ENCODE measurements at places on chromosomes 13 and 19.

GRCh38 chr13:48831248-48831647 lies 144.5 kb upstream of the FNDC3A start:
- no peak for DNase-seq

- no peak for DNase-seq
Observed at GRCh38 chr13:79282976-79283375, 123.1 kb downstream of the RBM26 start.

GRCh38 chr13:34467450-34468083 lies 474.5 kb upstream of the NBEA start:
- DNase-seq, result no peak

- no peak for DNase-seq
Observed at GRCh38 chr19:5150902-5151741, 182.2 kb downstream of the KDM4B start.

DNA sequence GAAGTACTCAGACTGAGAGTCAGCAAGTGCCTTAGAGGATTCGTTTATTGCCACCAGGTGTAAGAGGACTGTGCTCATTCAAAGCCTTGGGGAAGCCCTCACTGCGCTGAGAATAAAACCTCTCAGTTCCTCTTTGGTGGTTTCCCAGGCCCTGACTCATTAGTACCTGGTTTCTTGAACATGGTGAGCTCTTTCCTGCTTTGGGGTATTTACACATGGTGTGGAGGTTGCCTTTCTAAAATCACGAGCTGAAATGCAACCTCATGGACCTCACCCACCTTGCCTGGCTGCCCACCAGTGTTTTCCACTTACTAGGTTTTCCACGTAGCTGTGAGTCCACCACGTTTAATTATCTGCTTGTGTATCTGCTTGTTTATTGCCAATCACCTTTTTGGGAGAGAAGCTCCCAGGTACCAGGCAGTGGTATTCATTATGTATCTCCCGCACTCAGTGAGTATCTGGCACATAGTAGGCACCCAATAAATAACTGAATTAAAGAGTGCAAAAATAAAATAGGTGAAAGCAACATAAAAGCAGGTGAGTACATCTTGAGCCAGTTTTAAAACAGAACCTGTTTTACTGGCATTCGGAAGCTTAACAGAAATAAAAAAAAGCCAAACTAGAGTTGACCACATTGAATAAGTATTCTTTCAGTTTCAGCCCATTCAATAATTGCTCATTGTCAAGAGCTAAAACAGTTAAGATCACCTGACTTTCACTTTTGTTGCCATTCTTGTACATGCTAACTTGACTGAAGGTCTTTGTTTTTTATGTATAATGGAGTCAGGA lies 533.0 kb downstream of the MYO16 start:
- no peak for DNase-seq

- peak; percentile 11 for DNase-seq
Observed at GRCh38 chr13:51849145-51850101, 4.4 kb upstream of the TMEM272 start.

GRCh38 chr19:20318616-20319015 lies 151.6 kb downstream of the ZNF486 start:
- DNase-seq, result no peak

DNA sequence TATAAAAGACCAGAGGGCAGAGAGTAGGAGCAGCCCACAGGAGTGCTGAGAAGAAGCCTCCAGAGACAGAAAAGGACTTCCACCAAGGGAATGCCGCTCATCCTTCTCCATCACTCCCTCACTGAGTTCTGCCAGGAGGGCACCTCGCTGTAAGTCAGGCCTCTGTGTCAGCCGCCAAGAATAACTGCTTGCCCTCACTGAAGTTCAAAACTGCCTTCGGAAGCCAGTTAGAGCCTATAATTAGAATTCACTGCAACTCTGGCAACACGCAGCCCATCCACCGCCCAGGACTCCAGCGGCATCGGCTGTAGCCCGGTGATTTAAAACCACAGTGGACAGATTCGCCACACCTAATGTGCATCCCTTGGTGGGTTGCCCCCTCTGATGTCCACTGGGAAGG lies 281.8 kb upstream of the ZNF507 start:
- DNase-seq, result no peak

DNA sequence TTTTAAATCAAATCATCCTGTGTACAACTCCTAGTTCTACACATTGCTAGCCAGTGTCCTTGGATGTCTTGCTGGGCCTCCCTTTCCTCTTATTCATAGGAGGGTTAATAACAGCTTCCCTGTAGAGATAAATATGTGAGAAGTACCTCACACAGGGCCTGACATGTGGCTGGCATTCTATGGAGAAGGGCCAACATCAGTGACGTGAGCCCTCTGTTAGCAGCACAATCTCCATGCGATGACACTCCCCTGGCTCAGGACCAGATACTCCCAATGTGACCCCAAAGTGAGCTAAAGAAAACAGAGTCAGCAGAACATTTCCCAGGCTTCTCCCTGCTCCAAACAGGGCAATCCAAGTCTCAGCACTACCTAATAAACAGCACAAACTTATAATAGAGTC lies 818.4 kb downstream of the DIAPH3 start:
- DNase-seq, result no peak

DNA sequence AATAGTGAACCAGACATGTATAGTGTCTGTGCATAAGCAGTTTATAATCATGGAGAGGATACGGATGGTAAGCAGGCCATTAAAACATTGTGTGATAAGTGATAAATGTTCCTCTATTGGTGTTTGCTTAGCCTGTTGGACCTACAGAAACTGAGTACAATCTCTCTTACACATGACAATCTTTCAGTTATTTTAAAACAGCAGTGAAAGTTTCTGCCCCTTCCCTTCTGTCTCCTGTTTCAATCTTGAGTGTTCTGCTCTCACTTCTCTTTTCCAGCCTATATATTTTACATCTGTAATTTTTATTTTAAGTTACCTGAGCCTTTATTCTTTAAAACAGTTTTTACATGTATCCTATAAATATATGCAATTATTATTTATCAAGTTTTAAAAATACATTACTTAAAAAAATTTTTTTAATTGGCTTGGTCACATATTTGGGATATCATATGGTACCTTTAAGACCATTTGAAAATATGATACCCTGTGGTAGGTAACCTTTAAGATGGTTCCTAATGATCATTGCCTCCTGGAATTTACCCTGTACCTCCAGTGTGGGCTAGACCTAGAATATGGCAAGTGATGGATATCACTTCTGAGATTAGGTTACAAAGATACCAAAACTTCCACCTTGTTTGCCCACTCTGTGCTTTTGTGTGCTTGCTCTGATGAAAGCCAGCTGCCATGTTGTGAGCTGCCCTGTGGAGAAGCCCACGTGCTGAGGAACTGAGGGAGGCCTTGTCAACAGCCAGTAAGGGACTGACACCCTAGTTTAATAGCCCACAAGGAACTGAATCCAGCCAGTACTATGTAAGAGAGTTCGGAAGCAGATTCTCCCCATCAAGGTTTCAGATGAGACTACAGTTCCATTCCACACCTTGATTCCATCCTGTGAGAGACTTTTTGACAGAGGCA lies 99.3 kb downstream of the DHRS12 start:
- DNase-seq, result no peak

DNA sequence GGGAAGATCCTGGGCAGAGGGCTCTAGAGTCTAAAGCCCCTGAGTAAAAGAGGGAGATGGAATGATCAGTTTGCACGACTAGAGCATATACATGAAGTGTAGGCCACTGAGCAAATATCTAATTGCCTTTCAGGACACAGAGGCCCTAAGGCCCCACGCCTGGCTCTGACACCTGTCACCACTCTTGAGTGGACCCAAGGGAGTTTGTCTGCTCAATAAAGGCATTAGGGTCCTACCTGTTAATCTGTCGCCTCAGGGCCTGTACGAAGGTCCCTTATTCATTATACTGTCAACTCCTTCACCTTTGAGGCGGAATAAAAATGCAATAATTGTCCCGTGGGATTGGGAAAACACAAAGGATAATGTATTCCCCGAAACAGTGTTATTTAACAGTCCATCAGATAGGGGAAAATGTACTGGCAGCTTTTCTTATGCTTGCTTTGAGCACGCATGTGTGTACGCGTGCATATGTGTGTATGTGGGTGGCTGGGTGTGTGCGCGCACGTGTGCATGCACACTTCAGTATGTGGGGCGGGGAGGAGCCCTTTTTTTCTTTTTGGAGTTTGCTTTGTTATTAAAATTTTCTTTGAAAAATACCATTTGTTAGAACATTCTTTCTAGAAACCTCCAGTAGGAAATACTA lies 161.8 kb upstream of the SERP2 start:
- DNase-seq, result no peak

- DNase-seq, result no peak
Observed at GRCh38 chr13:50509771-50510441, 333.6 kb downstream of the DLEU7 start.

DNA sequence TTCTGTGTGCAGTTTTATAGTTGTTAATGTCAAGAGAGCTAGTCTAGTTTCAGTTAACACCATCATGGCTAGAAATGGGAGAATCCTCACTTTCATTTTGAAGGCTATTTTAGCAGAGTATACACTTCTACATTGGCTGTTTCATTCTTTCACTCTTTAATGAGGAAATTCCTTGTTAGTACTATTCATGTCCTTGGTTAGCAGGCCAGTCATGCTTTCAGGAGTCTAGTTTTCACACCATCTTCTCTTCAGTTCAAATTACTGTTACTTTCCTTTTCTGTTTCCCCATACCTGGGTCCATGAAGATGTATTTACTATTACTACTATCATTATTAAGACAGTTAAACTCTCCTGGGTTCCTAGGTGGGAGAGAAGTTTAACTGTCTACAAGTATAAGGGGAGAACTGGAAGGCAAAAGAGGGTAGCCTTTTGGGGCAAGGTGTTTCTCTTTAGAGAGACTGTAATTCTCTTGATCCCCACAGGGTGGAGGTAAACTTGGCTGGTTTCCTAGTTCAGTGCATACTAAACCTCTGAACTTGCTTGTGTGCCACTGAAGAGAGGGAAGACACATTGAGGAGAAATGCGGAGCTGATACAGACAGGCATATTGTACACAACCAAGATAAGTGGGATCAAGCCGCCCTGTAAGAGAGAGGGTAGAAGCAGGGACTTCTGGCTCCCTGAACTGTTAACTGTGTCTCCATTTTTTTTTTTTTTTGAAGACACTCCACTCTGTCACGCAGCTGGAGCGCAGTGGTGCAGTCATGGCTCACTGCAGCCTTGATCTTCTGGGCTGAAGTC lies 41.3 kb upstream of the IGFL4 start:
- peak; percentile 12 for DNase-seq

DNA sequence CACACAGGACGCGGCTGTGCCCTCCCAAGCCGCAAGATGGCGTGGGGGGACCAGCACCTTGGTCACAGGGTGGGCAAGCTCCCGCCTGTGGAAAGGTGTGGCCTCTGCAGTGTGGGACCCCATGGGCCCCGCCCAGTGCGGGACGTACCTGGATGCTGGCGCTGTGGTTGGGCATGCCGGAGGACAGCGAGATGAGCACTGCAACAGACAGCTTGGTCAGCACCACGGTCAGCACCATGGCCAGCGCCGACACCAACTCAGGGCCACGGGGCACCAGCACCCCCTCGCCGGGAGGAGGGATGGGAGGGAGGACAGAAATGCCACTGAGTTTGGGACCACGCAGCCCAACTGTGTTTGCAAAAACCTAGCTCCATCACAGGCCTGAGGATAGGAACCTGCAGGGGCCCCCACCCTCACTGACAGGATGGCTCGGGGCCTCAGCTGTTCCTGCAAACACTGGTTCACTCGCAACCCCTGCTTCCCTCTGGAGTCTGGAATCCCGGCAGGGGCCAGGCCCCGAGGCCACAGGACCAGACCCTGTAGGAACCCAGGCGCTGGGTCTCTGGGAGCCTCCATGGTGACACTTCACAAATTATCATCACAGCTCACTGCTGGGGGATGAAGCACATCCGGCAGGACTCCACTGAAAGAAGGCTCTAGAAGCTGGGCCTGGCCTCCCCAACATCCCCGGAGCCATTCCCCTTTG lies 27.1 kb downstream of the IZUMO4 start:
- no peak for DNase-seq

DNA sequence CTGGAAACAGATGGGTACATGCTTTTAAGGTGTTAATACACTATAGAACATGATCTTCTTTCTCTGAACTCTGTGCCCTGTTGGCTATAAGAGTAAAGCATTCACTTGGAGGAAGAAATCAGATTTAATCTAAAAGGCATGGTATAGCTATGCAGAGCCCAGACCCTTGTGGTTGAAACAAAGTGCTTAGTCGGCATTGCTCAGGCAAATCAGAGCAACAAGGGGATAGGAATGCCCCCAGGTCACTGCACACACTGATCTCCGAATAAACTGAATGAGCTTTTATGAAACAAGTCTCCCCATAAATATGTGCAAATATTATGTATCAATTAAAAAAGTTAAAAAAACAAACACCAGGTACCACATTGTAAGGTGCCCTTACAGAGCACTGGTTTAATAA lies 52.0 kb upstream of the RGCC start:
- no peak for DNase-seq

DNA sequence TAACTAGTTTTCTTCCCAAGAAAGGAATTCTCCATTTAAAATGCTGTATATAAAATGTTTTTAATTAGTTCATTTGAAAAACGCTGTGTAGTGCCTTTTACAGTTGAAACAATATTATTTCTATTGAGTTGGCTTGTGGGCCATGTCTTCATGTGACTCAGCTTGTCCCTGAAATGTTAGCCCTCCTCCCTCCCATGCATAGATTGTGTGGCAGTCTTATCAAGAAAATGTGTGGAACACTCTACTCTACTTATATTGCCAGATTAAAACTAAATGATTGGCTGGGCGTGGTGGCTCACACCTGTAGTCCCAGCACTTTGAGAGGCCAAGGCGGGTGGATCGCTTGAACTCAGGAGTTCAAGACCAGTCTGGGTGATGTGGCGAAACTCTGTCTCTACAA lies 33.4 kb downstream of the TFDP1 start:
- DNase-seq, result no peak

DNA sequence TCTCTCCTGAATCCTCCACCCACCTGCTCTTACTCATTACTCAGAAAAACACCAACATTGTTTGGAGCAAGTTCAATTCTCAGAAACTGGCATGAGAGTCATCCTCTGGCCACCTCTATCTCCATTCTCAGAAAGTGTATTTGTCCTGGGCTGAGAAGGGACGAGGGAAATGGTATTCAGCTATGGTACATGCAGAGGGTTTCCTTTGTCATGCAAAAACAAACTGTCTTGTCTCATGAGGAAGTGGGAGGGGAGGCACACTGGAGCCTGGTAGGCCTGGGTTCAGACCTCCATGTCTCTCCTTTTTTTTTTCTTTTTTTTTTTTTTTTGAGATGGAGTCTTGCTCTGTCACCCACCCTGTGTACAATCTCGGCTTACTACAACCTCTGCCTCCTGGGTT lies 31.9 kb upstream of the LILRA2 start:
- DNase-seq, result no peak

Measured in hematopoietic multipotent progenitor cell treated with erythropoietin and hydrocortisone succinate and interleukin-3 and kit ligand, for 17 days (in vitro differentiated cells).